Activated T-helper 1 cell treated with anti-CD3 and anti-CD28 coated beads, Interleukin-2, amount 50 U/mL, for 16 hours (primary cell): ENCODE measurements at places on chromosomes 13 and 19.

- no peak for DNase-seq
Measured at GRCh38 chr13:33875618-33876401, 57.9 kb downstream of the RFC3 start.

GRCh38 chr19:47704024-47704423 is 9.2 kb upstream of the EHD2 start:
- no peak for DNase-seq

GRCh38 chr19:6227936-6228325 is 51.8 kb downstream of the MLLT1 start:
- DNase-seq, result no peak

- no peak for DNase-seq
Measured at GRCh38 chr13:40123962-40124632, 468.6 kb downstream of the COG6 start.
